ENCODE measurements at places on chromosomes 5 and 9.

DNA sequence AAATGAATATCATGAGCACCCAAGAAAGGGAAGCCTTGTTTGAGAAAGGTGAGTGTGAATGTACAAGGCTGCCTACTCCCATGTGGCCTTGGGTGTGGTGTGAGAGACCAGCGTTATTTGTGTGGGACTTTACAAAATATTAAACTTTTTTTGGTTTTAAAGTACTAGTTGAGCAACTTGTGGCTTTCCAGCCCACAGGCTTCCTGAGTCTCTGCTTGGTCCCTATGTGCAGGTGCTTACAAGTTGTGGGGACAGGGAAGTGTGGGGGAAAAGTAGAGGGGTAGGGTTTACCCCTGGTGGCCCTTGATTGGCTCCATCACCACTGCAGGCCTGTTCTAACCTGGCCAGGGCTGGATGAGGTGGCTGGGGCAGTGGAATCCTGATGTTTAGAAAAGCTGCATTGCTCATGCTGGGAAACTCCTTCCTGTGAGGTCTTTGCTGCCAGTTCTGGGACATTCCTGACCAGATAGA is 19.7 kb downstream of the PTTG1 start:
- no peak for DNase-seq

DNA sequence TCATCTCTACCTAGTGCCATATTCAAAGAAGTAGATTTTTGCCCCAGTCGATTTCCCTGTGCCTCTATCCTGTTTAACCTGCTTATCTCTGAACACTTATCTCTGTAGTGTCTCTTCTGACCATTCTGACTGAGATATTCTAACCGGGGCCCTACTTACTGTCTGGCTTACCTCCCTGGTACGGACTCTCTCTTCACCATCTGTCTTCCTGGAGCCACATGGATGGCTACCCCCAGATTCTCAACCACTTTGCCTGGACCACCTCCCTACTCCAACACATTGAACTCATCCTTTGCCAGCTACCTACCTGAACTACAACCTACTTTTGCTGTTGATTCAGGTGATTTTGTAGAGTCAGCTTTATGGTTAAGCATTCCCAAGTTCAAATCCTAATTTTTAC is 397.4 kb upstream of the SLC24A2 start:
- no peak for DNase-seq

DNA sequence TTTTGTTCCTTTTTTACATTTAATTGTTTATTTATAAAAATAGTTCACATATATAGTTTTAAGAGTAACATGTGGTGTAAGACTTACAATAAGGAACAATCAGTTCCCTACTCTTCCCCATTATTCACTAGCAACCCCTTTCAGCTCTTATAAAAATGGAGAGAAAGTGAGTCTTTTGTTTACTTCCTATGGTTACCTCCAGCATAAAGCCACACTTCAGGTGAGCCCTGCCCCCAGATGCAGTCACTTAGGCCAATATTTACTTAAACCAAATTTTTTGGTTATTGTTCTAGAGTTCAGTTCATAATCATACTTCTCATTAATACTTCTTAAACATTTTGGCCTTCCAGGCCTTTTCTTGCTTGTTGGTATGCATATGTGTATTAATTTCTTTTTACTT is 33.7 kb downstream of the UBE2R2 start:
- no peak for DNase-seq

DNA sequence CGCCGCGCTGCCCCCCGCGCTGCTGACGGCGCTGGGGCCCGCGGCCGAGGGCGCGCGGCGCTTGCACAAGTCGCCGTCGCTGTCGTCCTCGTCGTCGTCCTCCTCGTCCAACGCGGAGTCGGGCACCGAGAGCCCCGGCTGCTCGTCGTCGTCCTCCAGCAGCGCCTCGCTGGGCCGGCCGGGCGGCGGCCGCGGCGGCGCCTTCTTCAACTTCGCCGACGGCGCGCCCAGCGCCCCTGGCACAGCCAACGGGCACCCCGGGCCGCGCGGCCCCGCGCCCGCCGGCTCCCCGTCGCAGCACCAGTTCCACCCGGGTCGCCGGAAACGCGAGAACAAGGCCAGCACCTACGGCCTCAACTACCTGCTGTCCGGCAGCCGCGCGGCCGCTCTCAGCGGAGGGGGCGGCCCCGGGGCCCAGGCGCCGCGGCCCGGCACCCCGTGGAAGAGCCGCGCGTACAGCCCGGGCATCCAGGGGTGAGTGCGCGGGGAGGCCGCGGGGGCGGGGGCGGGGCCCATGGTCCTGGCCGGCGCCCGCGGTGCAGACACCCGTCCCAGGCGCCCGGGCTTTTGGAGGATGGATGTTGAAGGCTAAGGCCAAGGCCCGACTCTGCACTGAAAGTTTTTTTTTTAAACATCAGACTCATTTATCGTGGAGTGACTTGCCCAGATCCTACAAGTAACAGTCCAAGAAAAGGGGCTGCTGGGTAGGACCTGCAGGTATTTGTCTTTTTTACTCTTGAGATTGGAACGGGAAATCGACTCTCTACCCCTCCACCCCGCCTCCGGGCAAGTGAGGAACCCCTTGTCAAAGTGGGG is 1.2 kb downstream of the TENT4A start:
- DNase-seq: peak; percentile 30

- DNase-seq: no peak
Observed at GRCh38 chr9:29816954-29817703, 2243.8 kb upstream of the C9orf72 start.

DNA sequence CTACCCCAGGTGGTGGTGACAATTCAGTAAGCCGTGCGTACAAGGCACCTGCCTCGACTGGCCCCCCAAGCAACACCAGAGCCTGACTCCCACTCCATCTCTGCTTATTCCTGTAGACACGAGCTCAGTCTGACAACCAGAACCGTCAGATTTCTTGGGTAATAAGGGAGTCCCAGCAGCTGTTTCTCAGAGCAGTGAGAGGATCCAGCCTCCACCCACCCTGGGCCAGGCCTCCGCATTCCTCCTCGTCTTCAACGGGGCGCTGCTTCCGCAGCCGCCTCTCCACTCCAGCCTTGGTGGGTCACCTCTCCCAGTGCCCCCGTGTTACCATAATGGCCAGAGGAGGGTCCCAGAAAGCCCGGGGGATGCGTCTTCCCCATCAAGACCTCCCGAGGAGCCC is 27.7 kb upstream of the GFPT2 start:
- no peak for DNase-seq

- DNase-seq: peak; percentile 69
Observed at GRCh38 chr9:124551472-124552272, 44.5 kb upstream of the NR5A1 start.

GRCh38 chr9:87653941-87654340 is 72.0 kb upstream of the CTSL start:
- no peak for DNase-seq

DNA sequence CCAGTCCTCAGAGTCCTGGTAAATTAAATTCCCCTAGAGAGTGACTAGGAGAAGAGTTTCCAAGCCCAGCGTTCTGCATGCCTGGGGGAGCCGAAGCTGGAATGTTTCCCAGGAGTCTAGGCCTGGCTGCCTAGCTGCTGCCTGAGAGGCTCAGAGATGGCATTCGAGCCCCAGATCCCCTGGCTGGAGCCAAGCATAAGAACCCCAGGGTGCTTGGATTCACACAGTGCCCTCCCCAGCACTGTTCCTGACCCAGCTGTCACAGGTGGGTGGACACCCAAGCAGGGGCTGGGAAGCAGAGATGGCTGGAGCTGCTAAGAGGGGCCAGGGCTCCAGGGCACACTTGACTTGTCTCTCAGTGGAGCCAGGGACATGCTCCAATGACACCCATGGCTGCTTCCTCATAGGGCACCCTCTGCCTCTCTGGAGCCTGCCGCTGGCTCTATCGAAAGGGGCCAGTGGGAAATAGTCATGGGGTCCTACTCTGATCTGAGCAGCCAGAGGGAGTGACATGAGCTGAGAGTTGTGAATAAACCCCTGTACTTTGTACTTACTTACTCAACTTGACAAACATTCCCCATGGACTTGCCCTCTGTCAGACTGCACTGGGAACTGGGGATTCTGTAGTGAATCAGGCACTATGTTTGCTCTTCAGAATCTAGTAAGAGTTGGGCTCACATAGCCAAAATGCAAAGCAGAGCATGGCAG is 62.6 kb upstream of the XPA start:
- peak; percentile 60 for DNase-seq

- peak; percentile 91 for DNase-seq
Observed at GRCh38 chr9:108836781-108837180, 19.0 kb downstream of the ACTL7B start.

GRCh38 chr5:115666023-115666422 is 40.2 kb upstream of the TMED7 start:
- no peak for DNase-seq

GRCh38 chr9:123742009-123742767 is 187.7 kb downstream of the DENND1A start:
- peak; percentile 35 for DNase-seq

GRCh38 chr9:4070266-4070665 is 229.6 kb downstream of the GLIS3 start:
- no peak for DNase-seq

DNA sequence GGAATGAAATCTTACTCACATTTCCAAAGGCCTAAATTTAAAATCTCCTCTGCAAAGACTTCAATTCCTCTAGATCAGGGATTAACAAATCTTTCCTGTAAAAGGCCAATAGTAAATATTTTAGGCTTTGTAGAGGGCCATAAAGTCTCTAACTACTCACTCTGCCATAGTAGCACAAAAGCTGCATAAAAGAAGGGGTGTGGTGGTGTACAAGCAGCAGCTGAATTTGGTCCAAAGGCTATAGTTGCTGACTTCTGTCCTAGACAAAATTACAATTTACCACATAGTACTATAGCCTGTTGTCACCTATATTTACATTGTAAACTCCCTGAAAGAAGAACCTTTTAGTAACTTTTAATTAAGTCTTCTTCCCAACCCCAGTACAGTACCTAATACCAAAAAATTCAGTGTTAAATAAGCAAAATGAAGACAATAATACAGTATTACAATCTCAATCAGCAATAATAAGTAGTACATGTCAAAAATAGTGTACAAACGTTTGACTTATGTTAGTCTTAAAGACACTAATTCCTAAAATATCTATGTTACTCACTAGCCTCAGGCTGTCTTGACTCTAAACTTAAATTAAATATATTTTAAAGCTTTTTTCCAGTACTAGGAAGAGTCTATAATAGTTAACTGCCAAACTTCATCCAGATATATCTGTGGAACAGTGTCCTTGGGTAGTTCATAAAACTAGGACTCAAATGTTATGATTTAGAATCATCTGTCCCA is 6.9 kb downstream of the CETN3 start:
- DNase-seq: peak; percentile 42

DNA sequence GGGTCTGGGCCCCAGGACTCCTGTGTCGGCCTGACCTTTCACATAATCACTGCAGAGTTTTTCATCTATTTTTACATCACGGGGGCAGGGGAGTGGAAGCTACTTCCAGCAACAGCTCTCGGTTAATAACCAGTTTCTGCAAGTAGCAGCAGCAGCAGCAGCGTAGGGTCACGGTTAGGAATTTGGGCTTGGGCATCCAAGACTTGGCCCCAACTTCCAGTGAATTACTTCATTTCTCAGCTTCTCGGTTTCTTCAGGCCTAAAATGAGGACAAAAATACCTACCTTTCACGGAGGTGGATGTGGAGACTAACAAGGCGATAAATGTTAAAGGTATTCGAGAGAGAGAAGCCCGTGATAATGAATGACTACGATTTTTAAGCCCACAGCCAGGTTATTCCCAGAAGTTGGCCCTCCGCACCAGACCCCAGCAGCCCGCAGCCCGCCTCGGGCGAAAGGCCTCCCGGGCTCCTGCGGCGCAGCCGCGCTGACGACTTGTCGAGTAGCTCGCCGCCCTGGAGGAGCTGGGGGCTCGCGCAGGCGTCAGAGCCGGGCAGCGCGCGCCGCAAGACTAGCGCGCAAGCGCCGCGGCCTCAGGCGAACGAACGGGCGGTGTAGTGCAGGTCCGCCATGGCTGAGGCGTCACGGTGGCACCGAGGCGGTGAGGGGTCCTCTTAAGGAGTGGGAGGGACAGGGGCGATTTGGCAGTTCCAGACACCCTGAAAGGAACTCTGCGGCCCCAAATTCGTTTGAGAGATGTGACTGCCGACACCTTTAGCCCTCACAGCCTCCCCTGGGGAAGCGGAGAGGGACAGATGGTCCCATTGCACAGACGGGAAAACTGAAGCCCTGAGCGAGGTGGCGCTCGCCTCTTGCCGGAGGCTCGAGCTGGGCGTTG is at the start of gene PKD2L2:
Gene PKD2L2, plus strand, starts transcription at position 595 of the 897 bp plus-strand sequence. Its CDS starts 35 bp downstream, at position 630.
- peak; percentile 88 for DNase-seq

- DNase-seq: no peak
Observed at GRCh38 chr5:150397146-150397781, 15.4 kb downstream of the CD74 start.

- no peak for DNase-seq
Observed at GRCh38 chr5:109614301-109614700, 75.4 kb upstream of the MAN2A1 start.

- DNase-seq: no peak
Observed at GRCh38 chr9:114855488-114855887, 49.6 kb upstream of the TNFSF15 start.

DNA sequence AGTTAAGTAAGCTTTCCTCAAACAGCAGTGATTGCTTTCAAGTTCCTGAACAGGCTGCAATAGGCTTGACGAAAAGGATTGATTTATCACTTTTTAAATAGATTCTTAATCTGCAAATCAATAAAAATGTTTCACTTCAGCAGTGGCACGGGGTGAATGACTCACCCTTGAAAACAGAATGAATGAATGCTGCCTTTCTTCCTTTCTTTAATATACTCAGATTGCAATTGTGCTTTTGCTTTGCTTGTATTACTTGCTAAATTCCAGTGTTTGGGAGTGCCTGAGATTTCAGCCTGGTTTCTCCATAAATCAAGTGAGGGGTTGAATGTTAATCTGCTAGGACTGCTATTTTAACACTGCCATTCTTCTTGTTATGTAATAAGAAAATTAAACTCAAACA is 1293.8 kb downstream of the PTPRD start:
- no peak for DNase-seq

DNA sequence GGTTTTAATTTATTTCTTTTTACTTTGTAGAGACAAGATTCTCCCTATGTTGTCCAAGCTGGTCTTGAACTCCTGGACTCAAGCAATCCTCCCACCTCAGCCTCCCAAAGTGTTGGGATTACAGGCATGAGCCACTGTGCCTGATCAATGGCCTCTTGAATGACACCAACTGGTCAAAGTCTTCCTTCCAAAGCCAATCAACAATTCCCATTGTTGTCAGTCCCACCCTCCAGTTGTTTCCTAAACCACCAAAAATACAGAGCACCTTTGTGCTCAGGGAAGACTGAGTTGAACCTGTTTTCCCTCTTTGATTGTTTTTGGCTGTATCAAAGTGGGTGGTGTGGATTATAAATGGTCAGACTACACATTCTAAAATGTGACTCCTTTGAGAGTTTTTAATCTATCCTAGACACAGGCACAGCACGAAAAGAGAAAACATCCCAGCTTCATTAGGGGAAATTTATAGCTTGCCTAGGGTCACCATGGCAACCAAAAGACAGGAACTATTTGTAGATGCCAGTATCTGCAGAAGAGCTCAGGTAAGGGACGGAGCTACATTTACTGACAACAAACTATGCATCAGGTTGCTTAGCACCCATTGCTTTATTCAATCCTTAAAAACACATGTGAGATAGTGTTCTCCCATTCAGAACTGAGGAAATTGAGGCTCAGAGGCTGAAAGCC is 27.6 kb upstream of the ATP6V1G1 start:
- peak; percentile 25 for DNase-seq
